Activated CD4-positive, alpha-beta T cell treated with anti-CD3 and anti-CD28 coated beads, Interleukin-2, amount 50 U/mL, for 24 hours (primary cell): ENCODE measurements at places on chromosomes 5 and 9.

- no peak for DNase-seq
Measured at GRCh38 chr5:154517810-154518437, 39.9 kb upstream of the HAND1 start.

GRCh38 chr5:38426986-38427950 lies 129.2 kb downstream of the LIFR start:
- no peak for DNase-seq

DNA sequence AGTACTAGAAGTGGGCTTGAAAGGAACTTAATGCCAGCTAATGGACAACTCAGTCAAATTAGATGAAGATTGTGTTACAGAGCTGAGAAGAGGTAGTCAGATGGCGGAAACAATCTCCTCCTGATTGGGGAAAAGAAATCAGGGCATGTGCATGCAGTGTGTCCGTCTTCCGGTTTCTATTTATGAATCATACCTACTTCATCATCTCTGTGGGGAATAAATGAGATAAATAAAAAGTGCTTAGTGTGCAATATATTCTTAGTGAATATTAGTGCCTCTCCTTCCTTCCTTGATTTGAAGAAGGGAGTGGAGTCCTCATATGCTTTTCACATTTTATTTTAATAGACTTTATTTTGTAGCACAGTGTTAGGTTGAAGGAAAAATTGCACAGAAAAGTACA lies 108.7 kb upstream of the NFIL3 start:
- no peak for DNase-seq

- no peak for DNase-seq
Measured at GRCh38 chr5:151643388-151643787, 43.3 kb downstream of the SPARC start.

DNA sequence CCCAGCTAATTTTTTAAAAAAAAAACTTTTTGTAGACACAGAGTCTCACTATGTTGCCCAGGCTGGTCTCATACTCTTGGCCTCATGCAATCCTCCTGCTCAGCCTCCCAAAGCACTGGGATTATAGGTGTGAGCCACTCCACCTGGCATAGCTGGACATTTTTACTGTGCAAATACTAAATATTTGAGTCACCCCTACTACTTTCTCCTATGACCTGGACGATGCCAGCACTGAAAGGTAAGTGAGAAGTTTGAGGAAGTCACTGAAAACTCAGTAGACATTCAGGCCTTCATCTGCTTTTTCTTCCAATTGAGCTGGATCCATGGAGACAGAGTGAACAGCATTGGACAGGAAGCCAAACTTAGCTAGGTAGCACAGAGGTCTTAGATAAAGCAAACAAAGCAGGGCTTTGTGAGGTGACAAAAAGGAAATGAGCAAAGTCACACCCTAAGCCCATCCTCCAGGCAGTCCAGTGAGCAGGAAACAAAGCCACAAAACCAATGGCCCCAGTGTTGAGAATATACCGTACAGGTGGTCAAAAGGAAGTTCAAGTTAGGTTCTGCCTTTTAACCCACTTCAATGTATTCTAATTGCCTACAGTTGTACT lies 192.6 kb upstream of the RASA1 start:
- DNase-seq: no peak

- no peak for DNase-seq
Measured at GRCh38 chr9:13292782-13293181, 13.3 kb upstream of the MPDZ start.

- DNase-seq: no peak
Measured at GRCh38 chr5:116394186-116394867, 180.3 kb downstream of the SEMA6A start.

DNA sequence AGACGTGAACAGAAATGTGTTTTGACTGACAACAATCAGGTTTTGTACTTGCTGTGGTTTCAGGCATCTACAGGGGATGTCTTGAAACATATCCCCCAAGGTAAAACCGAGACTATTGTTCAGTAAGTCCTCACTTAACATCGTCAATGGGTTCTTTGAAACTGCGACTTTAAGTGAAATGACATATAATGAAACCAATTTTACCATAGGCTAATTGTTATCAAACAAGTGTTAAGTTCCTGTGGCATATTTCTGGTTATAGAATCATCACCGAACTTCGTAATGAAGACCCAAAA lies 16.4 kb upstream of the OMD start:
- DNase-seq: no peak

DNA sequence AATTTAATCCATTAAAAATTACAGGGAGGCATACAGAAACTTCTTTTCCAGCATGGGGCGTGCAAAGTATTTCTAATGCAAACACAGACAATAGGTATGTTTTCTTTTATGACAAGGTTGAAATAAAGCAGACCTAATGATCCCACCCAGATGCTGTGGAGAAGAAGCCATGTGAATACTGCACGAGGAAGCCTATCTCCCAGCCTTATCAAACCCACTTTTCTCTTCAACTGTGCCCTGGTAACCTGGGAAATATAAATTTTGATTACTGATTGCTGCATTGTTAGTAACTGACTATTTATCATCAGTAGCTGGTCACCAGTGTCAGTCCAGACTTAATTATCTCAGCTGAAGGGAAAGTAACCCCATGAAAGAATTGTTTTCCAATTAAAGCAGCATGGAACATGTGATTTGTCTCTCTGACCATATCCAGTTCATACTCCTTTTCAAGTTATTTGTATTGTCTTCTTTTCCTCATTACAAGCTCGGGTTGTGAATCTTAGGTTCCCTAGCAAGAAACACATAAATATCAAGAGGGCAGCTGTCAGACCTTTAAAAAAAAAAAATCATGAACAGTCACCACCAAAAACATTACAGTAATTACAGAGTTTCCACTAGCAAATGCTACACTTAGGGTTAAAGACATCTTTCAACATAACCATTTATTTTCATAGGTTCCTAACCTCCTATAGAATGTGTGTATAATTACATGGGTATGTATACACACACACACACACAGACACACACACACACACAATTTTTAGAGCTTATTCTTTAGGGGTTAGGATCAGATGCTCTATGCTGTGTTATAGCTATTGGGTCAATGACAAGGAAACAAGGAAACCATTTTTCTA lies 50.3 kb downstream of the SEMA6A start:
- DNase-seq: no peak

GRCh38 chr9:33380390-33381094 lies 21.8 kb downstream of the AQP7 start:
- no peak for DNase-seq

- DNase-seq: no peak
Measured at GRCh38 chr9:93823245-93824072, 131.7 kb downstream of the BARX1 start.

DNA sequence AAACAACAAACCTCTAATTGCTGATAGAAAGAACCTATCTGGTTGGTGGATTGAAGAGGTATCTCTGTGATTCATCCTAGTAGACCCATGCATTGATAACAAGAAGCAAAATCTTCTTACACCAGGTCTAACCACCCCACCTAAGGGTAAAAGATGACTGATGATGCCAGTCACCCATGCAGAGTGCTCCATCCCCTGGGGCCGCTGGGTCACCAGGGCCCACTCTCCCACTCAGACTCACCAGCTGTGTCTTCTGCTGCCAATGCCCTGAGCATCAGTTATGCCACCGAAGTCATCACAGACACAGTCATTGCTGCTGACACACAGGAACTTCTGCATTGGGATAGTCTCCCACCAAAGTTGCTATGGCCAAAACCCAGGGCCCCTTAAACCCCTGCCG lies 44.7 kb upstream of the ERCC6L2 start:
- DNase-seq: no peak

- DNase-seq: no peak
Measured at GRCh38 chr5:153360860-153361259, 129.6 kb upstream of the GRIA1 start.

- DNase-seq: no peak
Measured at GRCh38 chr5:179772351-179772750, 21.4 kb upstream of the LTC4S start.

- DNase-seq: no peak
Measured at GRCh38 chr5:160556846-160557245, 135.2 kb downstream of the PTTG1 start.

GRCh38 chr5:39020458-39020857 lies 53.7 kb downstream of the RICTOR start:
- no peak for DNase-seq

GRCh38 chr5:97098922-97099321 lies 43.5 kb downstream of the LIX1 start:
- DNase-seq: no peak

DNA sequence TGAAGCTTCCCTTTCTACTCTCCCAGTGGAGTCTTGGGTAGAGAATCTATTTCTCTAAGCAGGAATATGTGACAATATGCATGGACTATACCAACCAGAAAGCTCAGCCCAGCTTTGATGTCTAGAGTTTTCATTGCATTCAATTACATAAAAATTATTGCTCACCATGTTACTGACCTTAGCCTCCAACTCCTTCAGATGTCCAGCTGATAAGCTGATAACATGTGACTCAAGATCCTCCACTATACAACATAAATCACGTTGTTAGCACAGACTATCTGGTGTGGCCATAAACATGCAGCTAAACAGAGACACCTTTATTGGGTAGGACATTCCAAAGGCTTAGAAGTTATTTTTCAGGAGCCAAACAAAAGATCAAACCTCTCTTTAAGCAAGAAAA lies 1168.2 kb downstream of the CDH12 start:
- no peak for DNase-seq

DNA sequence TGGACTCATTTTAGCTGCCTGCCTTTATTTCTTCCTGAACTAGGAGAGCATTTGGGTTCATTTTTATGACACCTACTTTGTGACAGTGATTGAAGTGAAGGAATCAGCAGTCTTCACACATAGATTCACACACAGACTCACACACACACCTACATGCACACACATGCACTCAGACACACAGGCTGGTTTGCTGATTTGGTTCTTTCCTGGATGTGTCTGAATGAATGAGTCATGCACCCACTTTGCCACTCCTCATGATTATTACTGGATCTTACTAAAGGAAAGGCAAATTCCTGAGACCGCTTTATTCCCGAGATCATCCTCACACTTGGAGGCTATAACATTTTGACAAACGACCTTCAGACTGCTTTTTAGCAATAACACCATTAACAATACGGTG lies 529.5 kb downstream of the AGTPBP1 start:
- no peak for DNase-seq

DNA sequence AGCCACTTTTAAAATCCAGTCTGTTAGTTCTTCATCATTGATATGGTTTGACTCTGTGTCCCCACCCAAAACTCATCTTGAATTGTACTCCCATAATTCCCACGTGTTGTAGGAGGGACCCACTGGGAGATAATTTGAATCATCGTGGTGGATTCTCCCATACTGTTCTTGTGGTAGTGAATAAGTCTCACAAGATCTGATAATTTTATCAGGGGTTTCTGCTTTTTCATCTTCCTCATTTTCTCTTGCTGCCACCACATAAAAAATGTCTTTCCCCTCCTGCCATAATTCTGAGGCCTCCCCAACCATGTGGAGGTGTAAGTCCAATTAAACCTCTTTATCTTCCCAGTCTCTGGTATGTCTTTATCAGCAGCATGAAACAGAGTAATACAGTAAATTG lies 26.9 kb upstream of the SH3TC2 start:
- DNase-seq: no peak

DNA sequence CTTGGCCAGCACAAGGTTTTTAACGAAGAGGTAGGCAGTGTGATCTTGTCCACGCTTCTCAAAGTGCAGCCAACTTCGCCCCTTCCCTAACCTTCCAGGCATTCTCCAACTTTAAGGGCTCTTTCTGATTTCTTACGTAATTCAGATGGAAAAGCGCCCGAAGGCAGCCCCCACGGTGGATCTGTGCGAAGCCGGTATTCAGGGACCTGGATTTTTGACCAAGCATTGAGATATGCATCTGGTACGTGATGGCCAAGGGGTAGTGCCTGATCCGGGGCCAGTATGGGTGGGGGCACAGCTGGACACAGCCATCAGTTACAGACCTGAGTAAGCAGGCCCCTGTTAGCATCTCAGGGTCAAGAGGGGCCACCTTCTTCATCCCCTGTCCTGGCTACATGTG lies 80.0 kb downstream of the AMBP start:
- DNase-seq: no peak
